Aorta (tissue), 5 donors: ENCODE measurements at places on chromosomes 7 and 10.

DNA sequence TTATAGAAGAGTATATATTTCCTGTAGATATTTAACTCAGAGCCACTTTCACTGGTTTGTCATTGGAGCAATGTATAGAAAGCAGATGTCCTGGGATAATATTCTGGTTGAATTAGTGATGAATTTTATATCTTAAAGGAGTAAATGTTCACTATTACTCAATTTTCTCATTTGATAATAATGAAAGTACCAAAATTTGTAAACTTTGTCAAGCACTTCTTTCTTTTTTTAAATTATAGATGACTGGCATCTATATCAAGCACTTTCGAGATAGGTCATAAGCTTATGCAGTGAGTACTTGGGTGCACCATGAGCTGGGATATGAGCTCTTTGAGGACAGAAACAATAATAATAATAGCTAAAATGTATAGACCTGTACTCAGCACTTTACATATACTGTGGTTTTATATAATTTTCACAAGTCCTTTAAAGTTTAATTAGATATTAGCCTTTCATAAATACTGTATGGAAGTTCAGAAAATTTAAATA, 11.3 kb downstream of the RSBN1L start:
- DNase-seq, result no peak

- DNase-seq, result no peak
Measured at GRCh38 chr10:71684356-71685173, 35.0 kb downstream of the C10orf105 start.

DNA sequence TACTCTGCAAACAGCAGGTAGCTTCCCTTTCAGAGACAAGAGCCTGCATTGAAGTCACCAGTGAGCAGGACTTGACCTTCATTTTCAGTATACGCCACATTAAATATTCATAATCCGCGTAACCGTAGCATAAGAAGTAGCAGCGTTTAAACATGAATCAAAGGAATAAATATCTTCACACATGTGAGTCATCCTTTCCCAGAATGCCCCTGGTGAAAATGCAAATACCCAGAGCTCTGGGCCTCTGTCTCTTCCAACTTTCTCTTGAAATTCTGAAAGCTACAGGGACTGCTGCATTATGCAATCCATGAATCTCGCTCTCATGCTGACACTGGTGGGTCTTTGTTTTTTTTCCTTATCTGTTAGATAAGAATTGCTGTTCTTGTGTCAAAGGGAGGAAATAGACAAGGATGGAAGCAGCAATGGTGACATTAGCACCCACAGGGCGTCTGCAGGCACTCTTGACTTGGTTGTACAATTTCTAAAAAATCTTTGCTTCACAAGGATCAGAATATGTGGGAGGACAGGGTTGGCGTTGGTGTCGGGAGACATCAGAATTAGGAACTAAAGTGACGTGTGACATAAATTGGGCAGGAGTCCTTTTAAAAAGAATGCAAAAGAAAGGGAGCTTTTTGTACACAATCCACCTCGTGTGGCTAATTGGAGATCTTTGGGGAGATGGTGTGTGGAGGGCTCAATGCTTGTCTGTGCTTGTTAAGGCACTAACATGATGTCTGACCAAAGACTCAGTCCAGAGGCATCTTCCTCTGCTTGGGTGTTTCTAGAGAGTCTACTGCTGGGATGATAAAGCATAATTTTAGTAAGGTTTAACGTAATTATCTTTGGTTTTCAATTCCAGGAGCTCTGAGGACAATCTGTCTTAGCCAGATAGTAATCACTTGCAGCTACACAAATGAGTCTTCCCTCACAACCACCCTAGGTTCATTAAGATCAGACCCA, 390.3 kb downstream of the KCNMA1 start:
- DNase-seq, result no peak

GRCh38 chr10:49167425-49168170, 20.6 kb downstream of the TMEM273 start:
- no peak for DNase-seq

DNA sequence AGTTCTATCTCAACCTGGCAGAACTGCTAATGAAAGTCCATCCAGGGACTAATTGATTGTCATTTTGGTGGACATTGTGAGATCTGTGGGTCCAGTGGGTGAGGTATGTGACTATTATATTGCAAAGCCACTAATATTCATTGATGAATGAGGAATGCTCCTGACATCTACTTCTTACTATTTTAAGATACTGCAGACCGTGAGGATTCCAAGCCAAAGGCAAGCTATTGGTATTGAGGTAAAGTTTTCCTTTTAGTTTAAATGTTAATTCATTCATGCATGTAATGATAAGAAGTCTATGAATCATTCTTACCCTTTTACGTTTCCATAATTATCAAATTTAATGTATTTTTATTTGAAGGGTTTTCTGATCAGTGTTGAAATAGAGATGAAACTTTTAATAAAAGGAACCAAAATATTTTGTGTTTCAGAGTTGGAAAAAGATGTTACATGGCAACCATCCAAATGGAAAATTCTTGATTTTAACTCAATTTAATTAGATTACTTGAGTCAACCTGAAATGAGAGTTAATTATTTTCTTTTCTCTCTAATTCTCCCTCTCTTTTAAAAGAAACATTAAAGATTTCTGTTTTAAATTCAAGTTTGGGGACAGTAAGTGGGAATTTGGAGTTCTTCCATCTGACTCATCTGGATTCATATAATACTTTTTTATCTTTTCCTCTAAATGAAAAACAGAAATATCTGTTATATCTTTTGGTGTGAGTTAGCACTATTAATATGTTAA, 39.6 kb downstream of the NUP205 start:
- DNase-seq, result no peak

DNA sequence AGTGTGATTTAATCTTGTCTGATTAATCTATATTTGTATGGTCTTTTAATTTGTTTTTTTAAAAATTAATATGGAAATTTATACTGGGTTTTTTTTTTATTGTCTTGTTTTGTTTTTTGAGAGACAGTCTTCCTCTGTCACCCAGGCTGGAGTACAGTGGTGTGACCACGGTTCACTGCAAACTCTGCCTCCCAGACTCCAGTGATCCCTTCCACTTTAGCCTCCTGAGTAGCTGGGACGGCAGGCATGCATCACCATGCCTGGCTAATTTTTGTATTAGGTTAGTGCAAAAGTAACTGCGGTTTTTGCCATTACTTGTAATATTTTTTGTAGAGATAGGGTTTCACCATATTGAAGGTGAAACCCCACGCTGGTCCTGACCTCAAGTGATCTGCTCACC, 73.1 kb downstream of the TET1 start:
- no peak for DNase-seq

GRCh38 chr7:93933156-93933555, 11.6 kb downstream of the GNG11 start:
- DNase-seq, result no peak

- no peak for DNase-seq
Measured at GRCh38 chr7:52917982-52918578, 117.4 kb upstream of the POM121L12 start.

DNA sequence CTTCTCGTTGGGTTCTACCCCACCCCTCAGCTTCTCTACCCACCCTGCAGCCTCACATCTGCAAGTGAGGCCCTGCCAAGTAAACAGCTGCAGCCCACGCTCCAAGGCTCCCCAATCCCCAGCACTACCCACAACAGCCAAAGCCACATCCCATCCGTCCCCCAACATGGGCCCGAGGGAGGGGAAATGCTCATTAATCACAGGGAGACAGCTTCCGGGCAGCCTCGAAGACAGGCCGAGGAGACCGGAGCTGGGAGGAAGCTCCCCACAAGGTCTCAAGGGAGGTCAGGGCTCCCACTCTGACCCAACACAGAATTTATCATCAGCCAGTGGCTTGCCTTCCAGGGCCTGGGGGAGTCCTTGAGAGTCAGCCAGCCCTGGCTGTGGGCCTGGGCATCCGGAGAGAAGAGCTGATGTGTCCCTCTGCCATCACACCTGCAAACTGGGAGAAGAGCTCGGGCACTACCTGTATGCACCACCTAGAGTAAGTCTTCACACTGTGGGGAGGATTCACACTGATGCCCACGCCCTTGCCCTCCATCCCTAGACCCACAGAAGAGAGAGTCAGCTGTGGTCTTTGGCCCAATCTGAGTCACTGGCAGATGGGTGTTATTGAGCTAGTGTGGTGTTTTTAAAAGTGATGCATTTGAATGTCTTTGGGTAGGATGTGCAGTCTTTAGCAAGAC, 115.5 kb upstream of the ZMIZ1 start:
- peak; percentile 67 for DNase-seq

DNA sequence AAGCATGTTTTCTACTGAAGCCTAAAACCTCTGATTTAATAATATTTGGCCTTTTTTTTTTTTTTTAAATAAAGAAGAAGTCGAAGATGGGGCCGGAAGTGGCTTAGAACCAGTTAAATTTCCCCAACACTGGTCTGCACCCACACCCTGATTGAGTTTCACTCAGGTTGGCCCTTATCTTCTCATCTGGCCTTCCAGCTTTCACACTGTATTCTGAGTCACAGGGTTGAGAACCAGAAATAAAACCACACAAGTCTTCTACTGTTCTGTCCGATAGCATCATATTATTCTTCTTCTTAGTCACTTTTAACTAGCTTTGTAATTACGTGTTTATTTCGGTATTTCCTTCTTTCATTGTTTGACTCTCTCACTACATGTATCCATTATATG, 9.9 kb downstream of the ZNF365 start:
- no peak for DNase-seq

GRCh38 chr7:78179211-78179610, 380.6 kb downstream of the PHTF2 start:
- DNase-seq, result no peak

DNA sequence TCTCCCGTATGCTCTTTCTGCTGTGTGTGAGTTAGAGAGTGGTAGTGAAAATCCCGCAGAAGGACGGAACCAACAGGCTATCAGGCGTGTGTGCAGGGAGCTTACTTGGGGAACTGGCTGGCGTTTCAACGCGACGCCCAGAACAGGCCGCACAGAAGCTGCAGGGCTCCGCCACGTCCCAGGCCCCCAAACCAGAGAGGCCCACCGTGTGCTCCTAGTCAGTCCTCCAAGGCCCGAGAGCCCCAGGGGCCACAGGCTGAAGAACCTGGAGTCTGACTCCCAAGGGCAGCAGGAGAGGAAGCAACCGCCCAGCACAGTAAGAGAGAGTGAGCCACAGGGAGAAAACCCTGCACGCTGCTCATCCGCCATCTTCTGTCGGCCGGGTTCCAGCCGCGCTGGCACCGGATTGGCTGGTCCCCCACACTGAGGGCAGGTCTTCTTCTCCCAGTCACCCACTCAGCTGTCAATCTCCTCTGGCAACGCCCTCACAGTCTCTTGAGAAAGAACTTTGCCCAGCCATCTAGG, 730.6 kb upstream of the VSTM2A start:
- no peak for DNase-seq

DNA sequence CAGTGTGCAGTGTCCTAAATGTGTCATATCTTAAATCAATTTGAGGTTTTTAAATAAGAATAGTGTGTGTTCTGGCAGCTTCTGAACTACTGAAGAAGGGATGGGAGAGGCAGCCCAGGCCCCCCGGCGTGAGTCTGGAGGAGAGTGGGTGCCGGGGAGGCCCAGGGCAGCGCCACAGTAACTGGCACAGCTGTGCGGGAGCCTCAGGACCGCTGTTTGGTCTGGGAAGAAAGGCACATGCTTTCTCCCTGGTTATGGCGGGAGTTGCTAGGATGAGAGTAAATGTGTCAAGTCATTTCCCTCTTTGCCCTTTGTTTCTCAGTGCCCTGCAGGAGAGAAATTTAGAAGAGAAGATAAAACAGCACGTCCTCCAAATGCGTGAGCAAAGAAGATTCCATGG, 31.9 kb upstream of the PWWP2B start:
- peak; percentile 46 for DNase-seq

GRCh38 chr7:134548877-134549276, at the start of gene AKR1B15:
AKR1B15 (plus strand) TSS chr7:134549110; CDS start chr7:134564620, 15,510 bp downstream.
- DNase-seq, result no peak

- peak; percentile 56 for DNase-seq
Measured at GRCh38 chr10:34815185-34816084, at the start of gene PARD3. PARD3 (minus strand) TSS chr10:34815296; CDS start chr10:34814995, 301 bp downstream.

- peak; percentile 71 for DNase-seq
Measured at GRCh38 chr10:129277841-129278240, 189.2 kb upstream of the MGMT start.

- DNase-seq, result no peak
Measured at GRCh38 chr7:17832242-17832641, 108.1 kb downstream of the SNX13 start.

GRCh38 chr7:46162609-46163008, 241.5 kb upstream of the IGFBP3 start:
- DNase-seq, result no peak

DNA sequence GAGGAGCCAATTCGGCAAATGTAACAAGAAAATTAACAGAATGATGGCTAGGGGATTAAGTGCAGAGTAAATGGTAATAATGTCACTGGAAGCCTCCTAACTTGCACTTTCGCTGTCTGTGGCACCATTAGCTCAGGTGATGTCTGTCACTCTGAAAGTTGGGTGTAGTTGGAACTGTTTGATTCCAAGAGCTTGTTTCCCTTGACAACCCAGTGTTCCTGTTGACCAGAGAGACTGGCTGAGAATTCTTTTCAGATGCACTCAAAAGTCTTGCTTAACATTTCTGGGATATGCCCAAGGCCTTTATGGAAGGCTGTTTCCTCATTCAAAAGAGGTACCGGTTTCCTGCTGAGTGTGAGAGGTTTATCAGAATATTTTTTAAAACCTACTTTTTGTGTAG, 49.6 kb downstream of the PLPP4 start:
- DNase-seq, result no peak

DNA sequence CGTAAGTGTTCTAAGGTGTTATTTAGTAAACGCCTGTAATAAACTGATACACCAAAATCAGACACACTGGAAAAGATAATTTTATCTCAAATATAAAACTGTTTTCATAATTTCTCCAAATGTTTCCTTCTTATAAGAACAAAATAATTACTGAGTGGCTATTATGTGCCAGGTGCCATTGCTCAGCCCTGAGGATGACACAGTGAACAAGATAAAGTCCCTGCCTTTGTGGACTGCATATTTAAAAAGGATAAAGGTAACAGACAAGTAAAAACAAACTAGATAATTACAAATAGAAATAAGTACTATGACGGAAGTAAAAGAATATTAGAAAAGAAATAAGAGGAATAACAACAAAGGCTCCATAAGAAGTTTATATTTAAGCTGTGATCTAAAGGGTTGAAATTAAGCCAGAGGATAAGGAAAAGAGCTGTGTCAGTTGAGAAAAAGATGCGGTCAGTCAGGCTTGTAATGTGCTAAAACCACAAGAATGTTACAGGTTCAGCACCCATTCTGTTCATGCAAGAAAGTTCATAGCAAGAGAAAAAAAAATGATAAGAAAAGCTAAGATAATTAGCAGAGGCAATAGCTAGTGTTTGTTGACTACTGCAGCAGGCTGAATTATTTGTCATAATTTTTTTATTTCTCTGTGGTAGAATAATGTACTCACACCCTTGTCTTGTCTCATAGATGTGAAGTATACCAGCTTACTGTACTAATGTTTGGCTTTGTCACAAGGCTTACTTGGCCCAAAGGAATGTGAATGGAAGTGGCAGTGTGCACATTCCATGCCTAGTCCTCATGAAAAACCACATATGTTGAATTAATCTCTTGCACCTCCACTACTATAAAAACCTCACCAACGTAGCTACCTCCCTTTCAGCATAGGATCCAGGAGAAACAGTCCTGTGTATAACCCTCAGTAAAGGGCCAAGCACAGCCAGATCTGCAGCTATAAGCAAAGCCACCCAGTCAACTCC, 75.1 kb downstream of the CRPPA start:
- no peak for DNase-seq
